ENCODE measurements at places on chromosomes 7 and 10.

DNA sequence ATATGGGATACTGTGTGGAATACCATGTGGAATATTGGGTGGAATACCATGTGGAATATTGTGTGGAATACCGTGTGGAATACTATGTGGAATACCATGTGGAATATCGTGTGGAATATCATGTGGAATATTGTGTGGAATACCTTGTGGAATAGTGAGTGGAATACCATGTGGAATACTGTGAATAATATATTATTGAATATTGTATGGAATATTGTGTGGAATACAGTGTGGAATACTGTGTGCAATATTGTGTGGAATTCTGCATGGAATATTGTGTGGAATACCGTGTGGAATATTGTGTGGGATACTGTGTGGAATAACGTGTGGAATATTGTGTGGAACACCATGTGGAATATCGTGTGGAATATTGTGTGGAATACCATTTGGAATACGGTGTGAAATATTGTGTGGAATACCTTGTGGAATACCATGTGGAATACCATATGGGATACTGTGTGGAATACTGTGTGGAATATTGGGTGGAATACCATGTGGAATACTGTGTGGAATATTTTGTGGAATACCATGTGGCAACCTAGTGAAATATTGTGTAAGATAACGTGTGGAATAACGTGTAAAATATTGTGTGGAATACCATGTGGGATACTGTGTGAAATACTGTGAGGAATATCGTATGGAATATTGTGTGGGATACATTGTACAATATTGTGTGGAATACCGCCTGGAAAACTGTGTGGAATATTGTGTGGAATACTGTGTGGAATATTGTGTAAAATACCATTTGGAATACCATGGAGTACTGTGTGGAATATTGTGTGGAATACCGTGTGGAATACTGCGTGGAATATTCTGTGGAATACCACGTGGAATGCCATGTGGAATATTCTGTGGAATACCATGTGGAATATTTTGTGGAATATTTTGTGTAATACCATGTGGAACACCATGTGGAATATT is 133.9 kb upstream of the CHST15 start:
- no peak for DNase-seq

DNA sequence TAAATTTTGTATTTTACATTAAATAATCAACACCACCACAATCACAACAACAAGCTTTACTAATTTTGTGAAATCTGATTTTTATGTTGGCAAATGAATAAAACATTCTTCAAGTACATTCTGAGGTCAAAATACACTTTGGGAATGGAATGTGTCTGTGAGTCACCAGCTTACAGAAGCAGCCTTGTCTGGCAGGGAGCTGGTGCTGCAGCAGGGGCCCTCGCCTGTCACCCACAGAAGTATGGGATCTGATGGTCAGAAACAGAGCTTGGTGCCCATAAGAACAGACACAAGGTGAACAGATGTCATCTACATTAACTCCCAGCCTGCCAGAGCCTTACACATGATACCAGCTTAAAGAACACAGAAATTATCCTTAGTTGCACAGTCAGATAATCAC is 496.9 kb downstream of the CCSER2 start:
- DNase-seq: no peak

- DNase-seq: no peak
Observed at GRCh38 chr10:62250594-62251198, 17.9 kb downstream of the RTKN2 start.

DNA sequence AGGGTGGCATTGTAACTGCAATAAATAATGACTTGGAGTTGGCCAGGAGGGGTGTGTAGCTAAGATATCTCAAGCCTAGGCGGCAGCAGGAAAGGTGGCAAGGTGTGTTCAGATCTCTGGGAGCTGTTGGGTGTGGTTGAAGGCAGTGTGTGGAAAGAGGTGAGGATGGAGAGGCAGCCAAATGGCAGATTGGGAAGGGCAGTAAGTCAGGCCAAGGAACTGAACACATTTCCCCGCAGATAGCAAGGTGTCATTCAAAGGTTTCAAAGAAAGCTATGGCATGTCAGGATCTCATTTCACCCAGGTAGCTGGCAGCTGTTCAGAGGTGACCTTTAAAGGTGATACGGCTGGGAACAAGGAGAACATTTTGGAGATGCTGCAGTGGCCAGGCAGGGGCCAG is 586.0 kb upstream of the MGMT start:
- DNase-seq: no peak

GRCh38 chr10:10854725-10855124 is 162.9 kb upstream of the CELF2 start:
- DNase-seq: no peak

- DNase-seq: no peak
Observed at GRCh38 chr7:81029511-81029910, 110.7 kb upstream of the SEMA3C start.

GRCh38 chr10:79188154-79188965 is 119.6 kb downstream of the ZMIZ1 start:
- no peak for DNase-seq

- no peak for DNase-seq
Observed at GRCh38 chr10:14459665-14460064, 128.9 kb upstream of the FRMD4A start.

- no peak for DNase-seq
Observed at GRCh38 chr10:79116368-79116767, 47.6 kb downstream of the ZMIZ1 start.

- DNase-seq: no peak
Observed at GRCh38 chr10:99513061-99513460, 19.7 kb upstream of the NKX2-3 start.

DNA sequence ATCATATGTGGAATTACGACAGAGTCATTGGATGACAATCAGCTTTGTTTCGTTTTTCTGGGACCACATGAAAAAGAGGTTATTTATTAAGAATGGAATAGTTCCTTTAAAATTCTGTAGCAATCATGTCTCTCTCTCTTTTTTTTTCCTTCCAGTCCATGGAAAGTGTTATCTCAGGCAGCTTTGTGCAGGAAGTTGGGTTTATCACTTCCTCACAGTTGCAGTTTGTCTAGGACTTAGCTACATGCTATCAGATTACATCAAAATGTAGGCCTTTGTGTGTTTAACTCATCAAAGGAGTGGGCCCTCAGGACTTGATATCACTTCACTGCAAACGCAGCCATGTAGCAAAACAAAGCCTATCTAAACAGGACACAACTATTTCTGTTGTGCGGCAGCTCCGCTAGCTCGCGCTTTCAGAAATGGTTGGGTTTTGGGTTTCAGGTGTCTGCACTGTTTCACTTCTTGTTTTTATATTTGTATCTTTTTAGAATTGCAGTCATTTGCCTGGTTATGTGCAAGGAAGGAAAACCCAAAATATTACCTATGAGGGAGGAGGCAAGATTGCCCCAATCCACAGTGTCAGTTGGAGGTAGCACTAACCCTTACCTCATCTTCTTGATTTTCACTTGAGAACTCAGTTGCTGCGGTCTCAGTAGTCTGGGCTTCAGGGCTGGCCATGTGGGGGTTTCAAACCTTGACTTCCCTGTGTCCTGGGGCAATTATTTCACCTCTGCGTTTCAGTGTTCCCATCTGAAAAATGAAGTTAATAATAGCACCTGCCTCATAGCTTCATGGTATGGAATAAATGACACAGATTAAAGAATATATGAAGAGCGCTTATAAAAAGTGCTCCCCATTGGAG is 66.7 kb downstream of the HHEX start:
- no peak for DNase-seq

GRCh38 chr7:106281127-106281526 is 3.7 kb downstream of the NAMPT start:
- DNase-seq: no peak

DNA sequence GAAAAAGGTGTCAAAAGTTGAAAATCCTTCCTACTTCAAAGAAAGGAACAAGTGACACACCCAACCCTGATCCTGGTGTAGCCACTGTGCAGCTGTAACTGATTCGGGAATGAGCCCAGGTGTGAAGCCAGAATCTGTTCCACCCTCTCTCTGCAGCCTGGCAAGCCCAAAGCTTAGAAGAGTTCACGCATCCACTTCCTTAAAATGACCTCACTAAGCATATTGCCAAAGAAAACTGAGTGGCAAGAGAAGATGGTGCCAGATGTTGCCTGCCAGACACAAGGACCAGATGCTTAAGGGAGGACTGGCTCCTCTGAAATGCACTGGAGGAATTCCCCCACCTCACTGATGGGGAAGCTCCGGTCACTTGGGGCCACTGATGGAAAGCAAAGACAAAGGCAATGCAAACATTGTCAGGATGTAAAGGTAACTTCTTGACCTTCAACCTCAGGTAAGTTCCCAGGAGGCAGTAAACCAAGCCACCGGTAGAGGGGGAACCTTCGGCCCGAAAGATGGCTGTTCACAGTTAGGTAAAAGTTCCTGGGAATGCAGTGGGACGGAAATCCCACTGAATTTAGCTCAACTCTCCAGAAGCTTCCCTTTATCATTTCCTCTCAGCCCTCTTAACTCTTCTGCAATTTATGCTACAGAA is 554.9 kb downstream of the KCNMA1 start:
- no peak for DNase-seq

- no peak for DNase-seq
Observed at GRCh38 chr10:59098831-59099452, 77.5 kb upstream of the PHYHIPL start.

DNA sequence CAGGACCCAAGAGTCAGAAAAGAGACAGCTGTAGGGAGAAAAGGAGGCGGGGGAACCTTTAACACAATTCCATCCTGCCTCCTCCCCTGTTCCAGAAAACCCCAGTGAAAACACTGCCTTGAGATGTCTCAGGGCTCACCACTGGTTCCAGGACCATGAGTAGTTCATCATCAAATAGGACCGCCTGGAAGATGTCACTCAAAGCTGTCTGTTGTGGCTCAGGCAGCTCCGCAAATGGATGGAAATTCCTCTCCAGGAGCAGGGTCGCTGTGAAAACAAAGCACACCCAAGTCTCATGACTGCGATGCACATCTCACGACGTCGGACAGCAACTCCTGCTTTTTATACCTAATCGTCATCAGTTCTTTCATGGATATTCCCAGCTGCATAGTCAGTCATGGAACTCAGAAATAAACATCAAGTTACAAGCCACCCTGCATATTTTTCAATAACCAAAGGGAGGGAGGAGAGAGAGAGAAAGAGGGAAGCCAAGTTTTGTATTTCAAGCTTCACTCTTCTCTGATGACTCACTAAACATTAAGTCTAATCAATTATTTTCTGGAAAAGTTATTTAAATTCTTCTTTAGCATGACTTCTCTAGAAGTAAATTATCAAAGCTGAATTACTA is 49.2 kb downstream of the GSDME start:
- no peak for DNase-seq

DNA sequence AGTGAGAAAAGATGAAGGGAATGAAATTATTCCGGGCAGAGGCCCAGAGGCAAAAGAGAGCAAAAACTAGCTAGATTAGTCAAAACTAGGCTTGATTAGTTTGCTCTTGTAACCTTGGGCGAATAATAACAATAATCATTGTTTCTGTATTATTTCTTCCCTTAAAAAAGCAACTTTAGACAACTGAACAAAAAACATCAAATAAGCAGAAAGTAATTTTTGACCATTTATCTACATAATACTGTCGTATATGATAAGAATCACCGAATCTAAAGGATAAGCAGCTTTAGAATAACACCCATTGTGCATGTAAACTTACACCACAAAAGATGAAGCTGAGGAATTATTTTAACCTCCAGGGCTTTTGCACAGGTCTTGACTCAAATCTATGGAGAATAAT is 125.1 kb downstream of the TPK1 start:
- DNase-seq: no peak

- no peak for DNase-seq
Observed at GRCh38 chr7:16708980-16709379, 44.6 kb upstream of the TSPAN13 start.

- no peak for DNase-seq
Observed at GRCh38 chr10:113285305-113285704, 267.5 kb upstream of the HABP2 start.

DNA sequence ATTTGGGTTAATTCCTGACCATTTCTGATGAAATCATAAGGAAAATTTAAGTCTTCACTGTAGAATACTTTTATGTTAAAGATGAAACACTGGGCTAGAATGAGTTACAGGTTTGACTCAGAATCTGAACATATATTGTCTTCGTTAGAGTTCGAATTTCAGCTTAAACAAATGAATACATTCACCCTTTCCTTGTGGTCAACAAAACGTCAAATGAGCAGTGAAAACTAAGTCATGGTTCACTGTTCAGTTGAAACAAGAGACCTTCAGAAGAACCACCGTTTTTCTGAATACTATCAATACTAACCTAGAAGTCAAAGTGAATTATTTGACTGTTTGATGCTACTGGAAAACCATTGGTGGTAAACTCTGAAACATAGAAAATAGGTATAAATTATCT is 235.2 kb upstream of the ZWINT start:
- no peak for DNase-seq

- no peak for DNase-seq
Observed at GRCh38 chr7:141234335-141235105, 160.7 kb downstream of the TMEM178B start.
